Thoracic aorta endothelial cell (primary cell): ENCODE measurements at places on chromosomes 11 and 22. TPM values are rescaled to one million over a fixed set of nuclear protein-coding genes. Genes with fewer than 3 reads are reported as not detected.

FAM111B gene
- total RNA-seq, result 29.9 and 40.4 TPM in 2 replicates

GGT5 gene
- 2.3 and 20.8 TPM in 2 replicates for total RNA-seq

PRSS23 gene
- total RNA-seq, result 282 and 350 TPM in 2 replicates

QSER1 gene
- 50.9 and 63.8 TPM in 2 replicates for total RNA-seq

RFPL1 gene
- total RNA-seq, result not detected in 2 replicates
